ENCODE measurements at places on chromosomes 12 and 14. TPM values are rescaled to one million over a fixed set of nuclear protein-coding genes. Genes with fewer than 3 reads are reported as not detected.

Gene GALNT8
- 5.2 TPM for total RNA-seq

Gene LMBR1L
- total RNA-seq, result 21.4 TPM

Gene ADCY4
- 9.9 TPM for total RNA-seq

Gene ARMH4
- 6.8 TPM for total RNA-seq

Gene PAPLN
- 1.6 TPM for total RNA-seq

Gene TAS2R31
- 8.9 TPM for total RNA-seq

Gene PPP1R36
- total RNA-seq, result 0.52 TPM

Gene NFE2
- 5.2 TPM for total RNA-seq

Gene OR6C70
- total RNA-seq, result not detected

Gene ERGIC2
- total RNA-seq, result 19.8 TPM

Gene GNB3
- 3.7 TPM for total RNA-seq

Gene DPPA3
- total RNA-seq, result not detected

Gene RD3L
- total RNA-seq, result not detected
